NCI-H460 (cell line): ENCODE measurements at places on chromosomes 7 and 10. TPM values are rescaled to one million over a fixed set of nuclear protein-coding genes. Genes with fewer than 3 reads are reported as not detected.
A peak's percentile ranks its signal among the peaks of the same experiment; 100 is the strongest.

- DNase-seq, result peak; percentile 43
Measured at GRCh38 chr7:25389489-25390106, 161.3 kb upstream of the NPVF start.

DNA sequence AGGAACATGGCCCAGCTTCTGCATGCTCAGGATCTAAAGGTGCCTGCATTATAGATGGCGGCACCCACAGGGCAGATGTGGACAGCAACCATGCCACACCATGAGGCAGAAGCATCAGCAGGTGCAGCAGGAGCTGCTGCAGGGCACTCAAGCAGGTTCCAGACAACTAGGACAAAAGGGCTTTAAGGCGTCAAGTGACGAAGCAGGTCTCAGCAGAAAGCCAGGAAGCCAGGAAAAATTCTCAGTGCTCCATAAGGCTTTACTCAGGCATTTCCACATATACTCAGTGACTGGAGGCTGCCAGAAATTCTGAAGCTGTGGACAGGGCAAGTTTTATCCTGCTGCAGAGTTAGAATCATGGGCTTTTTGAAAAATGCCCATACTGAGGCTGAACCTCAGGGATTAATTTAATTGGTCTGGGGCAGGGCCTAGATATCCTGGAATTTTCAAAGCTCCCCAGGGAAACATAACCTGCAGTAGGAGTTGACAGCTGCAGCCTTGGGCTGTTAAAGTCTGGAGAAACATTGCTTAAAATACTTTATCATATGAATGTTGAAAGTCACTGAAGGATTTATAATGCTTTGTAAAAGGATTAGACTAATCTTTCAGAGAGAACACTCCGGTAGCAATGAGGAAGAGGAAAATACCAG, 68.1 kb upstream of the RNF148 start:
- no peak for DNase-seq

The CEP41 gene
- 19.3 and 22.4 TPM in 2 replicates for total RNA-seq

The ZNF746 gene
- total RNA-seq, result 22.7 and 23.4 TPM in 2 replicates

DNA sequence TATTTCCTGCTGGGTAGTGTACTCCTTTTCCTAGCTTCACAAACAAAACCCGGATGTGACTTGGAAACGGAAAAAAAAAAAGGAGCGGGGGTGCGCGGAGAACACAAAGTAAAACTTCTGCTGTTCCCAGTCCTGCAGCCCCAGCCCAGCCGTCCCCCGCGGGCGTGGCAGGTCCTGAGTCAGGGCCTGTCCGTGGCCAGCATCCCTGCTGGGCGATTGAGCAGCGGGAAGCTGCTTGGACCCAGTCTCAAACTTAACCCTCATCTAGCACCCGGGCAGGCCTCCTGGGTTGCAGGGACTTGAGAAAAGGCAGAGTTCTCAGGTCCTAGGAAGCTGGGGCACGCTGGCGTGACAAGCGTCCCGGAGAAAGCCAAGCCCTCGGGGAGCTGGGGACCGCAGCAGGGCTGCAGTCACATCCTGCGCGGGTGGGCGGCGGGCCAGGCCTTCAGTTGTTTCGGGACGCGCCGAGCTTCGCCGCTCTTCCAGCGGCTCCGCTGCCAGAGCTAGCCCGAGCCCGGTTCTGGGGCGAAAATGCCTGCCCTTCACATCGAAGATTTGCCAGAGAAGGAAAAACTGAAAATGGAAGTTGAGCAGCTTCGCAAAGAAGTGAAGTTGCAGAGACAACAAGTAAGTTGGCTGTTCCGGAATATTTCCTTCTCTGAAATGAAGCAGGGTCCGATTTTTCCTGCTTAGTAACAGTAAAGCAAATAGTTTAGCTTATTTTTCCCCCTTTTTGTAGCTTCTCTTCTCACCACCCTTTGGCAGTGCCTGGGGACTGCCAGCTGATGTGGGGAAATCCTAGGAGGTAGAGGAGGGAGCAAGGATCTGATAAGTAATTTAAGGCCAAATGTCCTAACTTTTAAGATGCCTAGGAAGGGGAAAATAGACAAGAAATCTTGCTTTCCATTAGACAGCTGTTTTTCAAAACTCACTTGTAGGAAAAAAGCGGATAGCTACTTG, at the start of gene GNG11:
Gene GNG11 (plus strand): TSS at position 129 of the 960 bp plus-strand sequence. CDS start 403 bp downstream, at position 532.
- peak; percentile 62 for DNase-seq

DNA sequence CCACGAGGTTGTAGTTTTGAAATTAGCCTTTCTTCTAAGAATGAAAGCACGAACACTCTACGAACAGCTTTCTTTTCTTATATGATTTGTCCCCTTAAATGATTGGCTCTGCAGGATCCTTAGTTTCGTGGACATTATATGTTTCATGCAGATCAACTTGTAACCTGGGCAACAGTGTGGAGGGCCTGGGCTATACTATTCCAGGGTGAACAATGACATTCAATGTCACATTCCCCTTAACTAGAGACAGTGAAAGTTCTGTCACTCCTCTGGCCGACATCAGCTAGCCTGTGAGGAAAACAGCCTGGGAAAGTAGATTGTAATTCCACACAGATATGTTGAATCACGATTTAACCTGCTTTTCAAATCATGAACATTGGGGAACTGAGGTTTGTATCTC, 23.4 kb downstream of the TAS2R16 start:
- DNase-seq, result no peak

The DNMBP gene
- total RNA-seq, result 13.3 and 13.5 TPM in 2 replicates

The PNLIPRP2 gene
- not detected in 2 replicates for total RNA-seq

The ARHGAP19 gene
- 20.6 and 20.7 TPM in 2 replicates for total RNA-seq

- DNase-seq, result no peak
Measured at GRCh38 chr10:35035606-35036005, 54.5 kb downstream of the CUL2 start.
